Stimulated activated CD8-positive, alpha-beta memory T cell treated with anti-CD3 and anti-CD28 coated beads, Interleukin-7, amount 100 ng/mL, for 1 hour (primary cell): ENCODE measurements at places on chromosomes 4 and X.

- no peak for DNase-seq
Measured at GRCh38 chr4:18441203-18441590, 419.6 kb upstream of the LCORL start.

GRCh38 chrX:35289952-35290351 is 347.4 kb downstream of the FAM47B start:
- DNase-seq = no peak

- DNase-seq = no peak
Measured at GRCh38 chr4:114361249-114361648, 237.4 kb upstream of the UGT8 start.

GRCh38 chr4:53895137-53895536 is 169.3 kb downstream of the CHIC2 start:
- no peak for DNase-seq

GRCh38 chr4:1604706-1605205 is 79.4 kb downstream of the FAM53A start:
- peak; percentile 22 for DNase-seq

DNA sequence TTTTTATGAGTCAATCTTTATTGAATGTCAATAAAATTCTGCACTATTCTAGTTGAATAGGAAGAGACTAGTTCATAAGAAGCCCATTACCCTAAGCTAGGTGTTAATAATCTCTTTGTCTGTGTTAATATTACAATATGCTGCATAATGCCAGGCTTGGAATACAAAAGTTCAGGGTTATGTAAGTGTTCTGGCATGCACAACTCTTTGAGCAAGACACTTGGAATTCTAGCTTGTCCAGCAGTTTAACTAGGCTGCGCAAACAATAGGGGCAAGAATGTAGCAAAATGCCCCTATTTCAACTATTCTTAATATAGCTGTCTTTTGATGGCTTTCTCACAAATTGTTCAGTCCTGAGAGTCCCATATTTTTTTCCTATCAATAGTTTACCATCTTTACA is 31.3 kb upstream of the ETNPPL start:
- no peak for DNase-seq

- DNase-seq = no peak
Measured at GRCh38 chr4:108651014-108651791, 804 bp downstream of the OSTC start.

DNA sequence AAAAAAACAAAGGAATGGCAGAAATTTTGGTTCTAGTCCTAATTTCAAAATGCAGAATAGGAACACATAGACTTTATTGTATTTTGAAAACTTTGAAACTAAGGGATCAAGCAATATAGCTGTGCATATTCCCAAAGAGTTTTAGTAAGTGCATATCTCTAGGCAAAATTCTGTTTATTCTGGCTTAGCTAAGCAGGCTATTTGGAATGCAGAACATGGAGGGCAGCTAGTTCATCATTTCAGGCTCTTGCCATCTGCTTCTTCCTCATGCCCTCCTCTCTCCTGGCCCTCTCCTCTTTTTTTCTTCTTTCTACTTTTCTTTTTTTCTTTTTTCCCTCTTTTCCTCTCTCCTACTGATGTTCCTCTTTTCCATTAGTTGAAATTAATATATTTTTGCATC is 12.0 kb upstream of the IL13RA2 start:
- DNase-seq = no peak

DNA sequence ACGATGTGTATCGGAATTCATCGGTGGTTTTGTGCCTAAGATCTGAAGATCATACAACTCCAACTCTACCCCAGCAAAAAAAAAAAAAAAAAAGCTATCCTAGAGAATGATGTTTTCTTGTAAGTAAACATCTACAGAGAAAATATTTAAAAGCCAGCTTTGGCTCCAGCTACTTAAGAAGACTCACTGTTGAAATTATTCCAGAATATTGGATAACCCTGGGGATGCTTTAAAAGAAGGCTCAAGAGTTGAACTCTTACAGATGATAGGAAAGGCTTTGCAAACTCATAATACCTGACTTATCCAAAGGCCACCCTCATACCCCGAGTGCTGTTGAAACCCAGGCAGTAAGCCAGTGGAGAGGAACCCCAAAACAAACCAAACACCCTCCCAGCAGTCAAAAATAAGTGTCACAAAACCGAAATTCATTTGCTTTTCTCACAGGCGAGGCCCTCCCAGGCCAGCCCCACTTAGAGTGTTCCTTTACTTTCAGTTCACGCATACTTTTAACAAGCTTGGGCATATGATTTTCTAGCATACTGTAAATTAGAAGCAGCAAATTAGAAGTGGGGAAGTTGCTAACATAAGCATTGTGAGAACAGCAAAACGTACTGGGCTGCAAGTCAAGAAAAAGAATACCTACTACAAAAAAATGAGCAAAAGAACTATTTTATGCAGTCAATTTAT is 2.7 kb upstream of the AMELX start:
- DNase-seq = no peak

DNA sequence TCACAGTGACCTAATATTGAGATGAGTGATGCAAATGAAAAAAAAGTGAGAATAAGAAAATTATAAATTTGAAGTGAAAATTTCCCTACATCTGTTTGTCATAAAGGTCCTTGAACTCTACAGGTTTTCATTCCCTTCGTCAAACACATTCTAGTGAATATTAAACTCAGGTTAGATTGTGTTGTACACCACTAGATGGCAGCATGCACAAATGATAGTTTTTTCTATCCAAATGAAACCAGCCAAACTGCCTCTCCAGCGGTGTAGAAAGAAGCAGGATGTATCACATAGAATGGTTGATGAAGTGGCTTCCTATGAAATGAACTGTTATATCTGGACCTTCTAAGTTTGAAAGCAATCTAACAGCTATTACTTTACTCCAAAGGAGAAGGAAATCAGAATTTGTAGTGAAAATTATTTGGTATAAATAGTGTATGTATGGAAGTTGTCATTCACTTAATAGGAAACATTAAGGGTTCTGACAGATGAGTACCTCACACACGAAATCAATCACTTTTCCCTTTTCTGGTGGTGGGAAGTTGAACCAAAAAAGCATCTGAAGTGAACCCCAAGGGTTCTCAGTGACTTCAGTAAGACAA is 382.7 kb downstream of the UNC5C start:
- DNase-seq = no peak
